Kidney epithelial cell (primary cell): ENCODE measurements at places on chromosomes 3 and 15. TPM values are rescaled to one million over a fixed set of nuclear protein-coding genes. Genes with fewer than 3 reads are reported as not detected.

GRCh38 chr3:32675164-32675563 is 9.8 kb upstream of the CNOT10 start:
- DNase-seq = no peak

DNA sequence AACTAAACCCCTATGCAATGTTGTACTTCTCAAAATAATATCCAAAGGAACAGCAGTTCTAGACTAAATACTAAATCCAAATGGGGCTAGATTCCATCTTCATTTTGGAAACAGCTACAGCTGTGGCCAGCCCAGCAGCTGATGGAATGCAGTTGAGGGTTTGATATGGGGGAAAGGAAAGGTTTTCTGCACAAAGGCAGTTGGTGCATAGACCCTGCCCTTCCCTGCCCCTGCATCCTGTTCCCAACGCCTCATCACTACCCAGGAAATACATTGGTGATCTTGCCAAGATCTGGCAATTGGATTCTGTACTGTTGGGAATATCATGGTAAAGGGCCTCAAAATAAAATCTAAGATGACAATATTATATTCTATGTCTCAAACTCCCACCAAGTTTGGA is 43.9 kb downstream of the DTWD1 start:
- DNase-seq = no peak

GRCh38 chr3:16378920-16379319 is 113.9 kb downstream of the OXNAD1 start:
- DNase-seq = no peak

DNA sequence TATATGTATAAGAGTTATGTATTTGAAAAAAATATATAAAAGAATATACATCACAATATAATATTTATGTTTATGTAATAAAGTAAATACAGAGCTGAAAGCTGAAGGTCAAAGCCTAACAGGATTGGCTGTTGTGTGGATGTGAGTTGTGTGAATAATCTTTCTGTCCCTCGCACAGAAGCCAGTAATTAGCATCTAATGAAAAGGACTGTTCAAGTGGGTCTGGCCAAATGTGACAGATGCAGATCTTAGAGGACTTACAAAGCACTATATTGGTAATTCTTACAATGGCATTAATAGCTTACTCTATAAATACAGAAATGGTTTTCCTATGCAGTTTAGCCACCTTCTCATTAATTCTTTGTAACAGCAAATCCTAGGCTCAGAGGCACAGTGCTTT is 2.4 kb downstream of the MKRN3 start:
- DNase-seq = no peak

DNA sequence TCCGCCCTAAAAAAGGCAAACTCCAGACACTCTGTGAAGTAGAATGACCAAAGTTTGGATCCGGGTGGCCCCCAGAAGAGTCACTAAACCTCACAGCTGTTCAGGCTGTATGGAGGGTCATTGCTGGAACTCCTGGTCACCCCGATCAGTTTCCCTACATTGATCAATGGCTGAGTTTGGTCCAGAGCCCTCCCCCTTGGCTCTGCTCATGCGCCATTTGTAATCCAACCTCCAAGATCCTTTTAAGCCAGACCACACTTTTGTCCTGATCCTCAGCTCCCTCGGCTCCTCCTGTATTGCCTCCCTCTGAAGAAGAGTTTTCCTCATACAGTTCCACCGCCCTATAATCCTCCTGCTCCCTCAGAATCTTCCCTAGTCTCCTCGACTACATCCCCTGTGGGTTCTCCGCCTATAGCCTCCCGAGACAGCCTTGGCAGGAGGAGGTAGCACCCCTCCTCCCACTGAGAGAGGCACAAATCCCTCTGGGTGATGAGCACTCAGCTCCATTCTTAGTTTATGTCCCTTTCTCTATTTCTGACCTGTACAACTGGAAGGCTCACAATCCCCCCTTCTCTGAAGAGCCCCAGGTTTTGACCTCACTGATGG is 42.2 kb downstream of the ZBTB11 start:
- no peak for DNase-seq

The TIGIT gene
- not detected in 2 replicates for total RNA-seq

DNA sequence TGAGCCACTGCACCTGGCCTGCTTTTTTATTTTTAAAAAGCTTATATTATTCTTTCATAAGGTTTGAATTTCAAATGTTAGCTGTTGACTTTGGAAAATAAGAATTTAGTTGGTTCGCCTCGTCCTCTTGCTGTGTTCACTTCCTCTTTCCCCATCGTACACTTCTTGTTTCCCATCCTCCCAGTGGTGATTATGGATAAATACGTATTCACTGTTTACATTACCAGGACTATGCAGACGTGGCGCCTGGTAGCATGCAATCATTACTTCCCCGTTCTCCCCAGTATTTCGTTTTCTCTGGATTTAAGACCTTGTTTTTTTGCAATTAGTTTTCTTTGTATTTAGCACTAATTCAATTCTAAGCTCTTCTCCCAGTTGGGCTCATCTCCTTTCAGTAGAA is 70.1 kb downstream of the LMLN start:
- DNase-seq = no peak
